ENCODE measurements at places on chromosomes 13 and 19.

DNA sequence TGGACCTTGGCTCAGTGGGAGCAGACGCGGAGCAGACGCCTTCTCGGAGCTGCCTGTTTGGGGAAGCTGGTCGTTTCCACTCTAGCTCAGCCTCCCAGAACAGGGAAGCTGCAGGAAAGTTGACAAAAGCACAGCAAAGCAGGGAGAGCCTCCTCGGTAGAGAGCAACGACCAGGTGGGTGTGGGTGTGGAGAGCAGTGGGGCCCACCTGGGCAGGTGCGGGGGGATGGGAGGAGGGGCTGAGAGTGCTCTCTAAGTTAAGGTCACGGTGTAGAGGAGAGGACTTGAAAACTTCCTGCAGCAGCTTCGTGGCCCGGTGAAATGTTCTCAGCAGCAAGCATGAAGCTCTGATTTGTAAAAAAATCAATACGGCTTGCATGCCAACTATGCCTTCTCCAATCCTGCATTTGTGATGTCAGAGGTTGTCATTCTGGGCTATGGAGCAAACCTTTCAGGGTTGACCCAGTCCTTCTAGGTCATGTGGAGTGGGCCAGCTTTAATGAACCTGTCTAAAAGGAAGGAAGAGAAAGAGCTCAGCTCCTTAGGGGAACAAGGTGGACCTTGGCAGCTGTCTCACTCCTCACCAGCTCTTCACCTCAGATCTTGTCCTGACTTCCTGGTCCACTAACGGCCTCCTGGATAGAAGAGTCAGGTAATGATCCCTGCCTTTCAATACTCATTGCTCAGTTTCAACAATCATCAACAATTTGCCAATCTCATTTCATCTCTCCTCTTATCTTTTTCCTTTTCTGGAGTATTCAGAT lies 85.8 kb upstream of the UBL3 start:
- DNase-seq: peak; percentile 19

GRCh38 chr19:27733551-27734266 lies 1479.2 kb downstream of the UQCRFS1 start:
- no peak for DNase-seq

- no peak for DNase-seq
Observed at GRCh38 chr13:30803749-30804148, 68.4 kb downstream of the ALOX5AP start.

GRCh38 chr13:41492432-41493260 lies 35.3 kb downstream of the RGCC start:
- DNase-seq: peak; percentile 67

- peak; percentile 85 for DNase-seq
Observed at GRCh38 chr19:862581-863314, 3.3 kb downstream of the CFD start.

DNA sequence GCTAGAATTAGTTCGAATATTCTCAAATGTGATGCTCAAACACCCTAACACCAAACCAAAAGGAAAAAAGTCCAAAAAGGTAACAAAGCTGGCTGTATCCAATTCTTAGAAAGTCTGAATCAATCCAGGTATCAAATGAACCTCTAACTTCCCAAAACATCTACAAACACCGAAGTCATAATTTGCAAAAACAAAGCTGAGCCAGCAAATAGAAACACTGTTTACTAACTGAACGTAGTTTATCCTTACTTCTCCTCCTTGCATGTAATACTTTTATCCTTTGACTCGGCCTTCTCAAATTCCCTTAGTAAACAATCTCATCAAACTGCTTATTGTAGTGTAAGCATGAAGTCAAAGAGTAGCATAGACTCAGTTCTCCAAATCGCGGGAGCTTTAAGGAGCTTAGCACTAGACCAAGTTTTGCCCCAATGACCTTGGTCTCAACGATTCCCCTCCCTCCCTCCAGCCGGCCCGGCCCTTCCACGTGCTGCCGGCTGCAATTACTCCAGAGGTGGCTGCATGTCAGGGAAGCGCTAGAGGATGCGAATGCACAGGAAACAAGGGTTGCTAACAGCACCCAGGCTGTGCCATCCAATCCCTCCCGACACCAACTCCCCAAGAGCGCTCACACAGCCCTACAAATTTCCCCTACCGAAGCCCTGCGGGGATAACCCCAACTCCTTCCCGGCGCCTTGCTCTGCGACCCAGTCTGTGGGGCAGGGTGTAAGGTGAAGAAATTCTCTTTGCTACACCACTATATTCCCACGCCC lies 693 bp downstream of the XPO4 start:
- DNase-seq: no peak

GRCh38 chr13:99371956-99372355 lies 64.8 kb upstream of the GPR183 start:
- DNase-seq: peak; percentile 75
